ENCODE measurements at places on chromosomes 5 and 9.

DNA sequence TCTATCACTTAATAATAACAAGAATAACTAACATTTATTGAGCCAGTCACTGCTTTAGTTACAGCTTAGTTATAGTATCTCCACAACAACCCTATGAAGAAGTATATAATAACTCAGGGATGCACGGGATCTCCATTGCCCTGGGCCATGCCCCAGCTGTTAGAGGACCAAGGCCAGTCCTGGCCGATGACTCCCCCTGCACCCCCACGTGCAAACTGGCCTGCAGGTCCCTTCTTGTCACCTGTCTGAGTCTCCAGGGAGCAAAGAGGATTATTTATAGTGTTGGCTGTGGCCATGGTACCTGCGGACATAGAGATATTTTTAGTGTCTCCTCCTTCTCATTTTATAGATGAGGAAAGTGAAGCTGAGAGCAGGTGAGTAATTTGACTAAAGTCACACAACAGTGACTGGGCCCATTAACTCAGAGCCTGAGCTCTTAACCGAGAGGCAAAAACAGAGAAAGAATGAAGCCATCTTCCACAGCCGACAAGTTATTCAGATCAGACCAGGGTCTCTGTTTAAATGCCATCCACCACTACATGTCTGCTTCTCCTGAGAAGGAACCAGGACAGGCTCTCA, 94.4 kb downstream of the TMEM215 start:
- DNase-seq: no peak

GRCh38 chr9:22079873-22080341, 70.8 kb upstream of the CDKN2B start:
- DNase-seq: no peak

DNA sequence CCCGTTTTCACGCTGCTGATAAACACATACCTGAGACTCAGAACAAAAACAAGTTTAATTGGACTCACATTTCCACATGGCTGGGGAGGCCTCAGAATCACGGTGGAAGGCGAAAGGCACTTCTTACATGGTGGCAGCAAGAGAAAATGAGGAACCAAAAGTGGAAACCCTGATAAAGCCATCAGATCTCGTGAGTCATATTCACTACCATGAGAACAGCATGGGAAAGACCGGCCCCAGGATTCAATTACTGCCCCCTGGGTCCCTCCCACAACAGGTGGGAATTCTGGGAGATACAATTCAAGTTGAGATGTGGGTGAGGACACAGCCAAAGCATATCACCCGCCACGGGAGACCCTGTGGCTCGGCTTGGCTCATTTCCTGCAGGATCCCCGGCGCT, 20.2 kb downstream of the EXD3 start:
- no peak for DNase-seq

GRCh38 chr5:139422307-139422893, 16.9 kb downstream of the DNAJC18 start:
- DNase-seq: no peak

- DNase-seq: no peak
These were observed 176.4 kb downstream of the TRPM6 start for GRCh38 chr9:74711341-74711740.

GRCh38 chr9:8730618-8731017, 931.0 kb upstream of the DMAC1 start:
- DNase-seq: no peak

DNA sequence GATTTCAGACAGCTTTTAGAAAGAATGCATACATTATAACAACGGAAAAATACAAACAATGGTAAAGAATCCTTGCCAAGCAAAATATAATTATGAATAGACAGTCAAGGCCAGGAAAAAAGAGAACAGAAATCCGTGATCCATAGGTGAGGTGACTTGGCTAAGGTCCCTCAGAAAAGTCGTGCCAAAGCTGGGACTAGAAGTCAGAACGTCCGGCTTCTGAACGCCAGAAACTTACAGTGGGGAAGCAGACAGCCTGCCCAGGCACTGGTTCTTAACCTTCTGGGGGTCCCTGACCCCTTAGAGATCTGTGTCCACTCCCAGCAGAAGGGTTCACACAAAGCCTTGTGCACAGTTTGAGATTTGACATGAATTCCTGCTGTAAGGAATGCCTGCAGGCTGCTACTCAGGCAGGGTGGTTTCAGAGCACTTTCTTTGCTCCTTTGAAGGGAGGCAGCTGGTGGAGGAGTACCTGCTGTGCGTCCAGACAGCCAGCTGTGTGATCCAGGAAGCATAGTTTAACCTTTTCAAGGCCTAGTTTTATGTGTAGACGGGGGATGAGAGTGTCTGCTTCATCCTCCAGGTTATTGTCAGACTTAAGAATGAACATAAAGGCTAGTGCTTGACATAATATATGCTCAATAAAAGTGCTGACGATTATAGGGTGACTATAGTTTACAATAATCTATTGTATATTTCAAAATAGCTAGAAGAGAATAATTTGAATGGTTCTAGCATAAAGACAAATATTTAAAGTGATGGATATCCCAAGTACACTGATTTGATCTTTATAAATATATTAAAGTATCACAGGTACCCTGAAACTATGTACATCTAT, 852 bp downstream of the ARHGEF37 start:
- no peak for DNase-seq

DNA sequence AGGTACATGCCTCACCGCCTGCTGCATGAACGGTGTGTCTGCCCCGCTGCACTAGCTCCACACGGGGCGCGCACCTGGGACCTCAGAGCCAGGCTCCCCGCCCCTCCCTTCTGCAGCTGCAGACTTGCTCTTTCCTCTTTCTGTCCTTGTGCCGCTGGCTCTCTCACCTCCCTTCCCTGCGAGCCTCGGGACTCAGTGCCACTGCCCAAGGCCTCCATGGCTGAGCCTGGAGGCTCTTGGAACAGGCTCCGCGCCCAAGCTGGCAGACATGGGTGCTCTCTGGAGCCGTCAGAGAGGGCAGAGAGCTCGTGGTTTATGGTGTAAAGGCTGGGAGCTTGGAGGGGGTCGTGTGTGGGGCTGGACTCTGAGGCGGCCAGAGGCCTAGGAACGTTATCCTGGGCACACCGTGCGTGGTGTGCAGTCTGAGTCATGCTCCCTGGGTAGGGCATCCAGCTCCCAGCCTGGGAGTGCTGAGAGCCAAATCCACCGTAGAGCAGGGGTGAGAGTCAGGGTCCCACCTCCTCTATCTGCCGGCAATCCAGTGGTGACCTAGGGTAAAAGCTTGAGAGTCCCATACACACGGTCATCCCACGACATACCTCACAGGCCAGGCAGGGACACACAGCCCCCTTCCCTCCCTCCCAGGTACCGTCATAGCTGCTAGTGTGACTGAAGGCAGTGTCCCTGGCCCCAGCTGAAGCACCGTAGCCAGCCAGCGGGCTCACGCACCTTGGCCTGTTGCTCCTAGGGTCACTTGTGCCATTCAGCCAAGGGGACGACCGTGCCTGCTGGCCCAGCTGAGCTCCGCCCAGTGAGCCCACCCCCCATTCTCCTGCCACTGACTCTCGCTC, 22.4 kb downstream of the GOLGA2 start:
- no peak for DNase-seq

- DNase-seq: no peak
These were observed 147.7 kb downstream of the SIL1 start for GRCh38 chr5:139050432-139050831.

GRCh38 chr5:73486119-73486899, 11.9 kb upstream of the BTF3 start:
- no peak for DNase-seq

GRCh38 chr5:135059000-135059923, 25.2 kb upstream of the PITX1 start:
- no peak for DNase-seq

- no peak for DNase-seq
These were observed 19.5 kb downstream of the DCAF10 start for GRCh38 chr9:37820142-37820541.

DNA sequence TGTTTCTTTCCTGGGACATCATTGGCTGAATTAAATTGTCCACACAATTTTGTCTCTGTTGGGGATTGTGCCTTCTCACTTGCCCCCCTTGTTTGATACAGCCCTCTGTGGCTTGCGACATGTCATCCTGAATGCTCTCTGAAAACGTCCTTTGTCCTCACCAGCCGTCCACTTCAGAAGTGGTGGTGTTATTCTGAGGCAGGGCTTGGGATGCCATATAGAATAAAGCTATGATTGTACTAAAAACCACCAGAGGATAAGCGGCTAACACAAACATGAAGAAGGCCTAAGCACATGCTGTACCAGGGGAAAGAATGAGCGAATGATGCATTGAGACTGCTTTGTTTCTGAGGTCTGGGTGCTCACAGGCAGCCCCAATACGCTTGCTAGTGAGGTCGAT, 3.5 kb upstream of the SNX30 start:
- DNase-seq: no peak

DNA sequence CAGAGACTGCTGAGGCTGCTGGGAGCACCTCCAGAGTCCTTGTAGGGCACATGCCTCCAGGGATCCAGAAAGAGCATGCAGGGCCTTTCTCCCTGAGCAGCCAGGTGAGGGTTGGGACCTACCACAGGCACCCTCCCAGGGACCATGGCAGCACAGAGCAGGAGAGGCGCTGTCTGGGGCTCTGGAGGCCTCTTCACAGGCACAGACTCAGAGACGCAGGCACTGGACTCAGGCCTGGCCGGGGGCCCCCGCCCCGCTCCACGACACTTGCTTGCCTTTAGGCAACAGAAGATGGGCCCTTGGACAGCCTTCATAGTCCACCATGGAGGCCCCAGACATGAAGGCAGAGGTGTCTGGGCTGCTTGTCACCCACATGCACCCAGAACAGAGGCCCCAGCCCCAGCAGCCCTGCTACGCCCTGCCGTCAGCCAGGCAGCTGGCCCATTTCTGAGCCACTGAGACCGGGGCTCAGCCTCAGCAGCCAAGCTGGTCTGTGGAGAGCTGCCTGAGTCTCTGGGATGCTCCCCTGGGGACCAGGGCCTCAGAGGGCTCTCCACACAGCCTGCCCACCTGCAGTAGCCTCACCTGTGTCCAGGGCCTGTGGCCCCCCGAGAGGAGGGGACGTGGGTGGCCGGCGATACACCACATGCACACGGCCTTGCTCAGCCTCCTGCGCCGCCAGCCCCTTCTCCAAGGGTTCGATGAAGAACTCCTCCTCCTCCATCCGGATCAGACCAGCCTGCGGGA, 72.8 kb downstream of the ADAMTS2 start:
- no peak for DNase-seq

GRCh38 chr5:175736652-175737051, 78.8 kb downstream of the HRH2 start:
- no peak for DNase-seq

- DNase-seq: no peak
These were observed 115.3 kb downstream of the CD180 start for GRCh38 chr5:67081261-67081660.

Data from NCI-H187 treated with DMSO at 0.1 percent for 48 hours (cell line).